Heart right ventricle (tissue), 16 donors: ENCODE measurements at places on chromosomes 4 and X.
A peak's percentile ranks its signal among the peaks of the same experiment; 100 is the strongest.

DNA sequence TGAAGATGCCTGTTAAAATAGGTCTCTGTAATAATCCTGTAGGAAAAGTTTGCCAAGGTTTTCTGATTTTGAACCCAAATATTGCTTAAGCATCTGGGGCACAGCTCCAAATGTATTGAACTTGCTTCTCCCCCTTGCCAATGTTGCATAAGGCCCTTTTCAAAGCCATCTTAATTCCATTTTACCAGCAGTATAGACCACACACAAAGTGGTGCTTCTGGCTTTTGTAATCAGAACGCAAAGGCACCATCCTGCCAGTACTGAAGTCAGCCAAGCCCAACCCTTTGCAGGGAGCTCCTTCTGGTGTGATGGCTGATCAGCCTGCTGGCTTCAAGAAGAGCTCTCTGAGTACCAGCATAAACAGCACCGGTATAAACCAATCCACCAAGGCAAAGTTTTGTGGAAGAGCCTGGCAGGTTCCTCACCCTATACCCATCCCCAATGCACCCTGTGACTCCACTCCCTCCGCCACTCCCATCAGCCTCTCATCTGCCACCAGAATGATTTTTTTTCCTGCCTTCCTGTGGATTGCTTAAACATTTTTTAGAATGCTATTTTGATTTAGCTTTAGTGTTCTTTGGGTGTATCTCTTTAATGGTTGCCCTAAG lies 39.2 kb upstream of the USP9X start:
- no peaks in the 10 kb centered on the region for H3K4me1 ChIP-seq
- H3K4me3 ChIP-seq: no peak overlapping the region
- no peaks in the 10 kb centered on the region for H3K36me3 ChIP-seq
- H3K27ac ChIP-seq: no peak overlapping the region

- H3K27ac ChIP-seq: no peak overlapping the region
- no peak for DNase-seq
- H3K36me3 ChIP-seq: no peaks in the 10 kb centered on the region
- no peaks in the 10 kb centered on the region for H3K27me3 ChIP-seq
- H3K4me1 ChIP-seq: no peaks in the 10 kb centered on the region
Measured at GRCh38 chr4:181420950-181421349, 822.3 kb upstream of the TENM3 start.

DNA sequence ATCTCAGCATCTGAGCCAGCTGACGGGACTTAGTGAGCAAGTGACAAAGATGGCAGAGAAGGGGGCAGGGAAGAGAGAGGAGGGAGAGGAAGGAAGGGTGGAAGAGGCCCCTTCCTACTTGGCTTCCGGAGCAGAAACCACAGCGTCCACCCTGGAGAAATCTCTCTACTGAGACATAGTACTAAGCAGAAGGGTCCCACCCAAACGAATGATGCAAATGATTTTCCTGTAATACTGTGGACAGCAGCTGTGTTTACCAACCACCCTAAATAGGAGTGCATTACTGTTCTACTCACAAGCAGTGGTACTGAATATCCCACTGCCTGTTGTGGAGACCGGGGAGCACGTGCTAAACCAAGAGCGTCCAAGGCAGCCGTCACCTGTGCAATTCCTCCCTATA lies 29.4 kb downstream of the DTHD1 start:
- H3K4me1 ChIP-seq: no peaks in the 10 kb centered on the region
- no peaks in the 10 kb centered on the region for H3K36me3 ChIP-seq
- no peak for DNase-seq

- no peaks in the 10 kb centered on the region for H3K27me3 ChIP-seq
- DNase-seq: no peak
- no peak overlapping the region for H3K27ac ChIP-seq
- H3K36me3 ChIP-seq: no peaks in the 10 kb centered on the region
- H3K4me1 ChIP-seq: no peaks in the 10 kb centered on the region
Measured at GRCh38 chr4:89214308-89214707, 93.3 kb downstream of the GPRIN3 start.

DNA sequence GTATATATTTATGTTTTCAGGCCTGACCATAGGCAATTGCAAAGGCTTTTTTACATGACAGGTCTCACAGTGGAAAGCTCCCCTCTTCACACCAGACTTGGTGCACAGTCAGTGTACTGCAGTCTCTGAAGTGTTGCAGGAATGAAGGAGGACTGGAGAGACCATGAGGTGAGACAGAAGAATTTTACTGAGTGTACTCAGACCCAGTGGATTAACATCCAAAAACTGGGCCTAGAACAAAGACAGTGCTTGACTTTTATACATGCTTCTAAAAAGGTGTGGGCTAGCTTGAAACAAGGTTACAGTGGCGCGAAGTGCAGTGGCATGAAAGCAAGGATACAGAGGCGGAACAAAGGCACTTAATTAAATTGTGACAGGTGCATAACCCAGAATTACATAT lies 822.9 kb downstream of the RAPGEF2 start:
- no peaks in the 10 kb centered on the region for H3K27me3 ChIP-seq
- H3K27ac ChIP-seq: no peak overlapping the region
- no peaks in the 10 kb centered on the region for H3K4me1 ChIP-seq
- no peak for DNase-seq
- H3K36me3 ChIP-seq: no peaks in the 10 kb centered on the region
- no peak overlapping the region for H3K4me3 ChIP-seq

GRCh38 chrX:103439161-103439560 lies 62.8 kb downstream of the BEX3 start:
- H3K27ac ChIP-seq: no peak overlapping the region
- no peak overlapping the region for H3K4me3 ChIP-seq
- no peak for DNase-seq
- no peaks in the 10 kb centered on the region for H3K4me1 ChIP-seq
- H3K36me3 ChIP-seq: no peaks in the 10 kb centered on the region
- no peaks in the 10 kb centered on the region for H3K27me3 ChIP-seq

DNA sequence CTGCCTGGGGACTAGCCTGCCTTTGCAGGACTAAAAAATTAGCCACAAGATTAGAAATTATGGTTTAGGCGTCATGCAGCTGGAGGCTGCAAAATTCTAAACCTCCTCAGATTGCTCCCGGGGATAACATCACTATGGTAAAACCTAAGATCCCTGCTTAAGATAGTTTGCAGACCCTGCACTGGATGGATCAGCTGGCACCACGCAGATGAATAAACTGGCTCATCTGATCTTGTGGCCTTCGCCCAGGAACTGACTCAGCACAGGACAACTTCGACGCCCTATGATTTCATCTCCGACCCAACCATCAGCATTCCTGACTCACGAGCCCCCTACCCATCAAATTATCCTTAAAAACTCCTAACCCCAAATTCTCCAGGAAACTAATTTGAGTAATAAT lies 482.4 kb downstream of the SPRY1 start:
- H3K4me3 ChIP-seq: no peak overlapping the region
- no peak overlapping the region for H3K27ac ChIP-seq
- no peaks in the 10 kb centered on the region for H3K36me3 ChIP-seq
- DNase-seq: no peak

DNA sequence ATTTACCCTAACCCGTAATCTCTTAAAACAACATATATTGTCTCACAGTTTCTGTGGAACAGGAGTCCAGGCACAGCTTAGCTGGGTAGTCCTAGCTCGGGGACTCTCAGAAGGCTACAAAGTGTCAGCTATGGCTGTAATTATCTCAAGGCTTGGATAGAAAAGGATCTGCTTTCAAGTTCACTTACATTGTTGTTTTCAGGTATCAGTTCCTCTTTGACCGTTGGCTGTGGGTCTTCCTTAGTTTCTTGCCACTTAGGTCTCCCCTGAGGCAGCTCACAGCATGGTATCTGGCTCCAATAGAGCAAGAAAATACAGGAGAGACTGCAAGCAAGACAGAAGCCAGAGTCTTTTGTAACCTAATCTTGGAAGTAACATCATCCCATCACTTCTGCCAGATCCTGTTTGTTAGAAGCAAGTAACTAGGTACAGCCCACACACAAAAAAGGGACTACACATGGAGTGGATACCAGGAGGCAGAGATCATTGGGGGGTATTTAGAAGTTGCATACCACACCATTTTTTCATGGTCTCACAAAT lies 137.0 kb downstream of the MAGEB5 start:
- H3K4me3 ChIP-seq: no peak overlapping the region
- no peaks in the 10 kb centered on the region for H3K36me3 ChIP-seq

DNA sequence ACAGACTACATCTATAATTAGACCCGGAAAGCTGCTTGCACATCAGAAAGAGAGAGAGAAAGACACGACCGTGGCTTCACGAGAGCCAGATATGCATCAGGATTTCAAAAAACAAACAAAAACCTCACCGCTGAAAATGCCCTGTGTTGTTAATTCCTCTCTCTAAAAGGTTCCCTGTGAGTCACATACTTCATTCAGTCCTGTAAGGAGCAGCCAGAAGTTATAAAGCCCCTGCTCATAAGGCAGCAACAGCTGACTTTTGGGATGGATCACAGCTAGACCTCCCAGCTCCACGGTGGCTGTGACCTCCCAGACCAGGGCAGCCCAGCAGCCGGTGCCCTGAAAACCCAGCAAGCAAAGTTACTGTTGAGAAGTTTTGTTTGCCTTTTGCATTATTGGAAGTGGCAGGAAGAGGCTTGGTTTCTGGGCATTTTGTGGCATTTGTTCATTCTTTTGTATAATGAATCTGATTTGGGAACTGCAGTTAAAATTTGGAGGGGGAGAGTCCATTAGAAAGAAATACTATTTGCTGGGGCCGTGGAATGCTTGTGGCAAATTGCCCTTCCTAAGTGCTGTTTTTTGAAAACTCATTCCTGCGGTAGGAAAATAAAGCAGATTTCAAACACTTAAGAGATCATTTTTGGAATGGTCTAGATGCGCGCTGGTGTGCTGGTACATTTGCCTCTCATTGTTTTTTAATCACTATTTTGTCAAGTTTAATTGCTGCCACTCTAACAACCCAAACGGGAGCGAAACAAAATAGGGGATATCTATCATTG lies 520.4 kb downstream of the BCOR start:
- no peaks in the 10 kb centered on the region for H3K27me3 ChIP-seq
- H3K4me1 ChIP-seq: no peaks in the 10 kb centered on the region
- no peak for DNase-seq
- no peak overlapping the region for H3K27ac ChIP-seq
- H3K36me3 ChIP-seq: no peaks in the 10 kb centered on the region

GRCh38 chrX:110178179-110178865 lies 139.6 kb downstream of the AMMECR1 start:
- no peak overlapping the region for H3K27ac ChIP-seq
- no peak overlapping the region for H3K4me3 ChIP-seq
- H3K27me3 ChIP-seq: no peaks in the 10 kb centered on the region
- H3K36me3 ChIP-seq: no peaks in the 10 kb centered on the region
- no peak for DNase-seq
- no peaks in the 10 kb centered on the region for H3K4me1 ChIP-seq

DNA sequence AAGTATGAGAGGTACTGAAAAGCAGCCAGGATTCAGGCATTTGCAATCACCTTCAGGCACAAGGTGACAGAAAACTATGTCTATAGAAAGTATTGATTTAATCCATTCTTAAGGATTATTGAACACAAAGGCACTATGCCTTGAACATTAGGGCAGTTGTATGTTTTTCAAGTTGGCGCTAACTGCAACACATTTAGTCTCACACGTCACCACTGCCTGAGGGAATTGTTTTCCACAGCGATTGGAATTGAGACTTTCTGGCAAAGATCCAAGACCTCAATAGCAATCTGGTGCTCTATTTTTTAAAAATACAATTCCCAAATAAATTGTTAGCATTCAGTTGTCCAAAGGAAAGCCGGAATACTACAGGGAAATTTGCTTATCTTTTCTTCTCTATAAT lies 52.7 kb upstream of the FTHL17 start:
- H3K27ac ChIP-seq: peak overlapping the region; percentile 12
- DNase-seq: peak; percentile 32
- H3K27me3 ChIP-seq: no peaks in the 10 kb centered on the region

- no peaks in the 10 kb centered on the region for H3K4me1 ChIP-seq
- no peak overlapping the region for H3K4me3 ChIP-seq
- no peak overlapping the region for H3K27ac ChIP-seq
Measured at GRCh38 chrX:74340051-74340450, 36.1 kb downstream of the ZCCHC13 start.

GRCh38 chr4:54038056-54038455 lies 26.3 kb downstream of the CHIC2 start:
- no peaks in the 10 kb centered on the region for H3K27me3 ChIP-seq
- peaks cover 4% of the 10 kb centered on the region for H3K4me1 ChIP-seq
- H3K27ac ChIP-seq: no peak overlapping the region
- H3K36me3 ChIP-seq: no peaks in the 10 kb centered on the region

DNA sequence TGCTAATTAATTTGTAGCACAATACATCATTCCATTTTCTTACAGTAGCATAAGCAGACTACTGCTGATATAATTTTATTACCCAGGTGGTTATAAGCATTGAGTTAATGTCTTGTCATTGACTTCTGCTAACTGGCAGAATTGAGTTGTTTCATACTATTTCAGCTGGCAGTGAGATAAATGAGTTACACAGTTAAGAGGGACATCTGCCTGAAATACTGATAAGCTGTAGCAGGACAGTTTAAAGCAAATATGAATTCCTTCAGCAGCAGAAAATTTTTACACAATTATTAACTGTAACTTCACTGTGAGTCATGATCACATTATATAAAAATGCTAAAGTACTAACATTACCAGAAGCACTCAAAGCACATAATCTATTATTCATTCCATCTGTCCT lies 326.8 kb downstream of the INPP4B start:
- H3K4me1 ChIP-seq: peaks cover 20% of the 10 kb centered on the region
- no peak for DNase-seq
- no peak overlapping the region for H3K27ac ChIP-seq
- no peaks in the 10 kb centered on the region for H3K36me3 ChIP-seq
- no peak overlapping the region for H3K4me3 ChIP-seq

DNA sequence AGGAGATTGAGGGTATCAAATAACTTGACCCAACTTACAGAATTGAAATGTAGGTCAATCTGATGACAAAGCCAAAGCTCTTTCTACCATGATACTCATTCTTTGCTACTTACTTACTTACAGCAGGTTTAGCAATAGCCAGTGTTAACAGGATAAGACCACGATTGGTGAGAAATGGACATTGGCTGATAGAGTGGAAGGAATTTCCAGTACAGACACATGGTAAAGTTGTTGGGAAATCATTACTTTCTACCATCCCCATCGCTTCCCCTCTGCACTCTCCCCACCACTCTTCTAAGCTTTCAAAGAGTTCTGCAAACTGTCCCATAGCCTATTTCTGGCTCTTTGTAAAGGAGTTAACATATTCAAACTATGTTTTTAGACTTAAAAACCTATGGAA lies 119.7 kb downstream of the CHRNA9 start:
- no peaks in the 10 kb centered on the region for H3K36me3 ChIP-seq
- no peak overlapping the region for H3K27ac ChIP-seq
- DNase-seq: no peak
- H3K4me3 ChIP-seq: no peak overlapping the region
- no peaks in the 10 kb centered on the region for H3K4me1 ChIP-seq
- no peaks in the 10 kb centered on the region for H3K27me3 ChIP-seq

GRCh38 chr4:120939693-120940092 lies 17.2 kb upstream of the PRDM5 start:
- no peaks in the 10 kb centered on the region for H3K36me3 ChIP-seq
- H3K4me1 ChIP-seq: no peaks in the 10 kb centered on the region
- no peak overlapping the region for H3K27ac ChIP-seq
- no peak overlapping the region for H3K4me3 ChIP-seq

- H3K36me3 ChIP-seq: no peaks in the 10 kb centered on the region
- DNase-seq: no peak
- no peak overlapping the region for H3K27ac ChIP-seq
- no peaks in the 10 kb centered on the region for H3K4me1 ChIP-seq
- no peak overlapping the region for H3K4me3 ChIP-seq
Measured at GRCh38 chr4:10201381-10202223, 85.0 kb upstream of the WDR1 start.

GRCh38 chrX:39170464-39170863 lies 369.2 kb downstream of the MID1IP1 start:
- no peak for DNase-seq
- H3K36me3 ChIP-seq: no peaks in the 10 kb centered on the region
- peaks cover 16% of the 10 kb centered on the region for H3K27me3 ChIP-seq
- no peaks in the 10 kb centered on the region for H3K4me1 ChIP-seq
